ENCODE measurements at places on chromosomes 1 and 21. TPM values are rescaled to one million over a fixed set of nuclear protein-coding genes. Genes with fewer than 3 reads are reported as not detected.

GRCh38 chr21:35909456-35910223 lies 150.7 kb downstream of the SETD4 start:
- H3K36me3 ChIP-seq = no peaks in the 10 kb centered on the region
- no peak overlapping the region for H3K27ac ChIP-seq
- no peak for DNase-seq
- H3K27me3 ChIP-seq = no peaks in the 10 kb centered on the region
- H3K4me1 ChIP-seq = no peaks in the 10 kb centered on the region
- H3K4me3 ChIP-seq = no peak overlapping the region

- H3K27ac ChIP-seq = no peak overlapping the region
- no peaks in the 10 kb centered on the region for H3K36me3 ChIP-seq
- H3K4me3 ChIP-seq = no peak overlapping the region
- DNase-seq = no peak
These were observed 14.9 kb downstream of the CDA start for GRCh38 chr1:20603504-20604464.

Gene CDKN2C
- 12.5 TPM for total RNA-seq

DNA sequence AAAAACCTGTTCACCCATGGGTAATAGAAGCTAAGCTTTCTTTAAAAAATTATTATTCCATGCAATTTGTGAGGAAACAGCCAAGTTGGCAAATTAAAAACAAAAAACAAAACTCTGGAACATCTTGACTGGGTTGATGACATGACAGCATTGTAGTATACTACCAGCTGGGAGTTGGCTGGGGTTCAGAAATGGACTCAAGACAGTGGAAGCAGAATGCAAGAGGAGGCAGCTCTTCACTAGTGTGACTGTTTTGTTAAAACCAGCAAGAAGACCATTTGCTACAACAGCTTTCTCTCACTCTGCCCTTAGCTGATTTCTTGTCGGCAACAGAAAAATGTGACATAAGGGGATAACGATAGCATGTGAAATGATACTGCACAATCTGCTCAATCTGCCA lies 1298.9 kb upstream of the ADGRL4 start:
- no peak overlapping the region for H3K4me3 ChIP-seq
- H3K27me3 ChIP-seq = no peaks in the 10 kb centered on the region
- H3K36me3 ChIP-seq = no peaks in the 10 kb centered on the region
- no peak for DNase-seq

- peak overlapping the region; percentile 94 for H3K27ac ChIP-seq
- H3K27me3 ChIP-seq = no peaks in the 10 kb centered on the region
- no peaks in the 10 kb centered on the region for H3K36me3 ChIP-seq
- no peaks in the 10 kb centered on the region for H3K4me1 ChIP-seq
These were observed 709 bp downstream of the TNFRSF14 start for GRCh38 chr1:2556678-2557481.

- DNase-seq = no peak
- peaks cover 22% of the 10 kb centered on the region for H3K4me1 ChIP-seq
- no peak overlapping the region for H3K4me3 ChIP-seq
- no peaks in the 10 kb centered on the region for H3K36me3 ChIP-seq
- H3K27me3 ChIP-seq = no peaks in the 10 kb centered on the region
- no peak overlapping the region for H3K27ac ChIP-seq
These were observed 1.7 kb downstream of the ANGPTL1 start for GRCh38 chr1:178869119-178869697.

- H3K27ac ChIP-seq = no peak overlapping the region
- no peak overlapping the region for H3K4me3 ChIP-seq
- no peaks in the 10 kb centered on the region for H3K4me1 ChIP-seq
- H3K27me3 ChIP-seq = no peaks in the 10 kb centered on the region
- DNase-seq = peak; percentile 81
These were observed 58.6 kb upstream of the ZNF281 start for GRCh38 chr1:200468264-200469001.

DNA sequence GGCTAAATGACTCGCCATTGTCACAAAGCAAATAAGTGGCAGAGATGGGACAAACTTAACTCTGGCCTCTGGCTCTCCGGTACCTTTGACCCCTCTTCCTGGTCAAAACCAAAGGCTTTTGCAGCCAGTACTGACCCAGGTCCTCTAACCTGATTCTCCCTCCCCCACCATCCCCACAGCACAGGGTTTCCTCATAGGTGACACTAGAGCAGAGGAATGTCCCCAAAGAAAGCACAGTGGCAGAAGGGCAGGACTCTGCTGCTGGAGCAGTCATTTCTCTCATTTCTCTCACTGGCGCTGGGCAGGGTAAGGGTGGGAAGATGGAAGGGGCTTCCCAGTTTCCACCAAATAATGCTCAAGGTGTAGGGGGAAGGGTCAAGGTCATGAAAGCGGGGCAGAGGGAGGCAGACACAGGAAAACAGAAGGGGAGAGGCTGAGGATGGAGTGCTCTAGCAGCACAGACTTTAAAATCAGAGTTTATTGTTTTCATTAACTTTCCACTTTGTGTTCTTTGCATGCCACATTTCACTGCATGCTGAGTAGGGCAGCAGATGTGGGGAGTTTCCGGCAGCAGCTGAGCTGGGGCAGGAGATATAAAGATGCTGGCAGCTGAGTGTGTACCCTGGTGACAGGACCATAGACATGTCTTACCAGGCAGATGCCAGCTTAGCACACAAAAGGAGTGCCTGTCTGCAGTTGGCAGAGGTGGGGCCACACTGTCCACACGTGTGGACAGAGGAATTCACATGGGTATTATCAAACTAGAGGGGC lies 80.5 kb downstream of the FAM78B start:
- no peak for DNase-seq
- no peaks in the 10 kb centered on the region for H3K36me3 ChIP-seq
- H3K27ac ChIP-seq = no peak overlapping the region
- no peaks in the 10 kb centered on the region for H3K27me3 ChIP-seq
- no peaks in the 10 kb centered on the region for H3K4me1 ChIP-seq
- no peak overlapping the region for H3K4me3 ChIP-seq

All from kidney (tissue), 22 donors.